ENCODE measurements at places on chromosomes 7 and 10.

GRCh38 chr10:73644767-73645166, 3.5 kb upstream of the MYOZ1 start:
- DNase-seq: no peak

DNA sequence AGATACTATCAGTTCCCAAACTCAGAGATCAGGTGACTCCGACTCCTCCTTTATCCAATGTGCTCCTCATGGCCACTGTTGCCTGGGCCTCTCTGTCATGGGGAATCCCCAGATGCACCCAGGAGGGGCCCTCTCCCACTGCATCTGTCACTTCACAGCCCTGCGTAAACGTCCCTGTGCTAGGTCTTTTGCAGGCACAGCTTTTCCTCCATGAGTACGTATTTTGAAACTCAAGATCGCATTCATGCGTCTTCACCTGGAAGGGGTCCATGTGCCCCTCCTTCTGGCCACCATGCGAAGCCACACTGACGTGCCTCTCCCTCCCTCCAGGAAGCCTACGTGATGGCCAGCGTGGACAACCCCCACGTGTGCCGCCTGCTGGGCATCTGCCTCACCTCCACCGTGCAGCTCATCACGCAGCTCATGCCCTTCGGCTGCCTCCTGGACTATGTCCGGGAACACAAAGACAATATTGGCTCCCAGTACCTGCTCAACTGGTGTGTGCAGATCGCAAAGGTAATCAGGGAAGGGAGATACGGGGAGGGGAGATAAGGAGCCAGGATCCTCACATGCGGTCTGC, 162.2 kb downstream of the EGFR start:
- DNase-seq: peak; percentile 98

DNA sequence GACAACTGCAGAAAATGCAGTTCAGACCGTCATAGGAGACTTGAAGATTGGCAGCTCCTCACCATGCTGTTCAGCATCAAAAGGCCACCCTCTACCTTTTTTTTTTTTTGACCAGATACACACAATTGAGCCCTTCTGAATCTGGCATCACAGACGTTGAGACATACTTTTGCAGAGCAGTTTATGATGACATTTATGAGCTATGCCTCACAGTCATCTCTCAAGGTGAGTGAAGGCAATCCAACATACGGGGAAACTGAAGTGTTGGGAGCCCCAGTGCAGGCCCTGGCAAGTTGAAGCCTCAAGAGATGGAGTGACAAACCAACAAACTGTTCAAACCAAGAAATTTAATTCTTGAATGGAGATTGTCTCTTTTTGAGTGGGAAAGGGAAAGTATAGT, 83.6 kb upstream of the DLX6 start:
- no peak for DNase-seq

DNA sequence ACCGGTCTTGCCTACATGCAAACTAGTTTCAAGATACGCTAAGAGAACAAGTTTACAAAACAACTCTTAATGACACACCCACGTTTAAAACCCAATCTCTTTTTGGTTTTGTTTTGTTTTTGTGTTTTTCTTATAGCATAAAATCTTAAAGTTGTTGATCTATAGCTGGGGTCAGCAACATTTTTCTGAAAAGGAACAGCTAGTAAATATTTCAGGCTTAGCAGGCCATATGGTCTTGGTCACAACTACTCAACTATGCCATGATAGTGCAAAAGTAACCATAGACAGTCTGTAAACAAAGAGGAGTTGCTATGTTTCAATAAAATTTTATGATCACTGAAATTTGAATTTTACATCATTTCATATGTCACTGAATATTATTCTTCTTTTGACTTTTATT, 327.4 kb downstream of the AGMO start:
- no peak for DNase-seq

GRCh38 chr7:55181762-55182161, 162.9 kb downstream of the EGFR start:
- DNase-seq: no peak

DNA sequence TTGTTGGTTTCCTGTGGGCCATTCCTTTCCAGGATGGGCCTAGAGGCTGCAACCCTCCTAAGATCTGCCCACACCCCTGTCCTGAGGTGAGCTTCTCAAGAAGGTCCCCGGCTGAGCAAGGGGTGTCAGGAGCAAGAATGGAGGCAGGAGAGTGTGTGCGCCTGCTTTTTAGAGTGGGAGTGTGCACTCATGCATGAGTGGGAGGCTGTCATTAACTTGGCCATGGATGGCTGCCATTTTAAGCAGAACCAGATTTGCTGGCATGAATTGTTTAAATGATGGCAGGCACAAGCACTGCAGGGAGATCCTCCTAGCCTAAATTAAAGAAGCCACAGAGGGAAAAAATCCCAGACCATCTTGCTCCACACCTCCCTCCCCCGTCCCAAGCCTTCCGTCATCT, 2.9 kb upstream of the SGPL1 start:
- no peak for DNase-seq

DNA sequence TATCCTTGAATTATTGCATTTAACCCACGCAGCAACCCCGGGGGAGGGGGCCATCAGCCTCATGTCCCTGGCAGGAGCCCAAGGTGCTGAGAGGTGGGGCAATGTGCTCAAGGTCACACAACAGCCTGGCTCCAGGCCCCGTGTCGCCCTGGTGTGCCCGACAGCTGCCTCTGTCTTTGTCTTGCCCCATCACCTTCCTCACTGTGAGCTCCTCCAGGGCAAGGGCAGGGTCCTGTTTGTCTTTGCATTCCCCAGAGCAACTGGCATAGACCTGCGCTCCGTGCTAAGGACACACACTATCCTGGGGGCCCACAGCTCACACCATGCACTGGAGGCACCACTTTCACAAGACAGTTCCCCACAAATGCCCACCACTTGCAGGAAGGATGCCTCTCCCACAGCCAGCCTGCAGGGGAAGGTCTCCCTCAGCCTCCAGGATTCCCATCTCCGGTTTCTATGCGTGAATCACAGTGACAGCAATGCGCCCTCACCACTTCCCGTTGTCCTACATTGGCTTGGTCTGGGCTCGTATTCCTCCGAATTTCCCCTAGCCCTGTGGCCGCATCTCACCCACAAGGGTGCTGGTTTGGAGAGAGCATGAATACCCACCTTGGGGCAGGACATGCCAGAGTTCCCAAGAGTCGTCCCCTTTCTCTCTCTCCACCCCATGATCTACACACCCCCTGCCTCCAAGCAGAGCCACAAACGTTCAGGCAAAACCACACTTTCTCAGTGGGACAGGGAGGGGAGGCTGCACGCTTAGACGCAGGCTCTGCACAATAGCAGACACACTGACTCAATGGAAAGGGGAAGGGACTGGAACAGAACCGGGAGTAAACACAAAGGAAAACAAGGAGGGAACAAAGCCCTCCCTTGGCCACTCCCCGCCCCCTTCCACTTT, 10.3 kb downstream of the ITPRIP start:
- no peak for DNase-seq

- no peak for DNase-seq
Observed at GRCh38 chr7:158328376-158329013, 259.1 kb downstream of the PTPRN2 start.

DNA sequence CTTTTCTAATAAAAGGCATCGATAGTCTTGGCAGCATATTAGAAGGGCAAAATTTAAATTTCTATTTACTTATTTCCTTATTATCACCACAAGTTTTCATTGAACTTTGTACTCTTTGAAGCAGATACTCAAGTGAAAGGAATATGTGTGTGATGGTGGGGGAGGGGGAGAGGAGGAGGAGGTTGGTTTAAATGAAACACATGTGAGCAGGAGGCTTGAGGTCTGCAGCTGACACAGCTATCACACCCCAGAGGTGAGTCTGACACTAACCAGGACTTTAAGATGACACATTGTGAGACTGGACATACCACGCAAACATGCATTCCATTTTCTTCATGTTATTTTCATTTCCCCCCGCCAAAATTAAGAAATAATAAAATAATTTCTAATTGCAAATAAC, 63.3 kb downstream of the CTTNBP2 start:
- DNase-seq: no peak

DNA sequence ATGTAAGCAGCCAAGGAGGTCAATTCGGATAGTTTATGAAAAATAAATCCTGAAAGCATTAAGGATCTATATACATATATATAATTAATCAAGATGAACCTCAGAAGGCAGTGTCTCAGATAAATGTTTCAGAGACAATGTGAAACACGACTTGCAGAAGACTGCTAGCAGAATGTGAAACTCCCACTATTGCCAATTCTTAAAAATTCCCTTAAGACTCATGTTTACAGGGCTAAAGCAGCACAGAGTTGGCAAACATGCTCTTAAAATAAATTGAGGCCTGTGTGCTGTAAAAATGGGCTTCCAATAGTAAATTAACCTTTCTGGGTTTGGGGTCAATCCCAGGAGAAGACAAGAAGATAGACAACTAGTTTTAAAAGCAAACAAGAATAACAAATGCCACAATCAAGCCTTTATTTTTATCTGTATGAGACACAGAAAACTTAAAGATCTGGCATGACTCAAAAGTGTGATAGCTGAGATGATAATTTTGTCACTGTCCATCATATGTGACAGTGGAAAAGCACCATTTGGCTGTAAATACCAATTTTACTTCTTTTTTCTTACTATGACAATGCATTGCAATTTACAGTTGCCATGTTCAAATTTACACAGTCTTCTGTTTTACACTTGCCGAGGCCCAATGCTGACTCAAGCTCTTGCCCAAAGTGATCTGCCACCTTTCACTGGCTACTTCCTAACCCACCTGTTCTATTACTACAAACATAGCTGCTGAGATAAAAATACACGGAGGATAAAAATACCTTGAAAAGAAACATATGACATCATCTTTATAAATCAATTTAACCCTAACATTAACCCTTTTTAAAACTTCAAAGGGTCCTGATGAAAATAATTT, 78.6 kb downstream of the CHCHD3 start:
- DNase-seq: no peak

GRCh38 chr10:116364868-116365267, 40.6 kb downstream of the CCDC172 start:
- no peak for DNase-seq

DNA sequence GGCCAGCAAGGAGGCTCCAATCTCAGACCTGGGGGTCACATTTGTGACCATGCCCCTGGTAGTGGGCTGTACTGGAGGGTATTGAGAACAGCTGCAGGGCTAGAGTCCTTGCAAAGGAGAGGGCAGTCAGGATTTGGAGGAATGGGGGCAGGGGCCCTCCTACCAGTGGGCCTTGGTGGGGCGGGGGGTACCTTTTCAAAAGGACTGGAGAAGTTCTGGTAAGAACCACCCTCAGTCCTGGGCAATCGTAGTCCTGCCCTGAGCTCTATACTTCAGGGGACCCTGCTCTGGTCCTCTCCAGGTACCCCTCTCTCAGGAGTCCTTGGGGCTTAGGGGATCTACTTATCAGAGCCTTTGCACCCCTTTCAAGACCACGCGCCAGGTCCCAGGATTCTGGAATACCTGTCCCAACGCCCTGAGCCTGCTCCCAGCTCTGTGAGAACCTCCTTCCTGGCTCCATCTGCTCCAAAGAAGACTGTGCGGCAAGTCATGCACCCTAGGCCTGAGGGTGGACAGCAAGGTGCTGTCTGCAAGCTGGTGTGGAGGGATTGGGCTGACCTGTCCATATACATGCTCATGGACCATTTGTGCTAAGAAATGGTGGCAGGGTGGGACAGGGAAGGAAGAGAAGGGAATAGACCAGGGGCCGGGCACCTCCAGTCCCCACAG, 134.1 kb upstream of the EEPD1 start:
- no peak for DNase-seq

DNA sequence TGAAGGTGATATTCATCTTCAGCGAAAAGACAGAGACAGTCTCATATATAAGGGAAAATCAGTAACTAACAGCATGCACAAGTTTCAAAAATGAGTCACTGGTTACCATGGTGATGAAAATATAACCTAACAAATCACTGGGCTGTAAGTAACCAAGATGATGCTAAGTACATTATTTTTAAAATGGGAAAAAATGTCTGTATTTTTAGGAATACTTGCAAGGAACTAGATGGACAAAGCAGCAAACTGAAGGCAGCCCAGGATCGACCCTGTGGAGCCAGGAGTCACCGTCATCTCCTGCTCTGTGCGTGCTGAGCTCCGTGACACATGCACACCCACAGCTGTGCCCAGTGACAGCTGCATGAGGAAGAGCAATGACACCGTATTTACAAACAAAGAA, 137.3 kb downstream of the ELMO1 start:
- no peak for DNase-seq

DNA sequence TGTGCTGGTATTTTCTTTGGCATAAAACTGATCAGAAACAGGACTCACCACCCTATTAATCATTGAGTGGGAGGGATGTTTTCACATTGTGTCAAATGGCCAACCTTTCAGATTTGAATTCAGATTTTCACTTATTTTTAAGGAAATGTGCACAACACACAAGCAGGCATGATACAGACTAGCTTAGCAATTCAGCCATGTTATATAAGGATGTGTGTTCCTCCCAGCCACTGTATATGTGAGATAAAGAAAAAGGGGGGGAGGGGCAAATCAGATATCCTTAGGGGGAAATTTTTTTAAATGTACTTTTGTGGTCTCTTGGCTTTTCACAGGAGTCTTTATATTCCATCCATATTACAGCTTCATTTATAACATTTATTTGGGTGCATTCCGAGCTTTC, 3.1 kb downstream of the GAD2 start:
- DNase-seq: no peak

DNA sequence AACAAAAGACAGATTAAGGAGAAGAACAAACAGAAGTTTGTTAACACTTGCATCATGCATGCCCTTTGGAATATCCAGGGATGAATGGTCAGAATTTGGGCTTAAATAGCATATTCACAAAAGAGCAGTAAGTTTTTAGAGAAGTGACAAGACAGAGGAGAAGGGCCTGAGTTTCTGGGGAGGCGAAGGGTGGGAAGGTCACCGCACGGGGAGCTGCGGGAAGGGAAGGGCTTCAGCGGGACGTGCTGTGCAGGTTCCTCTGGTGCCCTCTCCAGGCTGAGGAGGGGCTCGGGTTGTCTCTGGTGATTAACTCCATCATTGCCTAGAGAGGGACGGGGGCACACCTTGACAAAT, 10.4 kb upstream of the ZNF22 start:
- no peak for DNase-seq

DNA sequence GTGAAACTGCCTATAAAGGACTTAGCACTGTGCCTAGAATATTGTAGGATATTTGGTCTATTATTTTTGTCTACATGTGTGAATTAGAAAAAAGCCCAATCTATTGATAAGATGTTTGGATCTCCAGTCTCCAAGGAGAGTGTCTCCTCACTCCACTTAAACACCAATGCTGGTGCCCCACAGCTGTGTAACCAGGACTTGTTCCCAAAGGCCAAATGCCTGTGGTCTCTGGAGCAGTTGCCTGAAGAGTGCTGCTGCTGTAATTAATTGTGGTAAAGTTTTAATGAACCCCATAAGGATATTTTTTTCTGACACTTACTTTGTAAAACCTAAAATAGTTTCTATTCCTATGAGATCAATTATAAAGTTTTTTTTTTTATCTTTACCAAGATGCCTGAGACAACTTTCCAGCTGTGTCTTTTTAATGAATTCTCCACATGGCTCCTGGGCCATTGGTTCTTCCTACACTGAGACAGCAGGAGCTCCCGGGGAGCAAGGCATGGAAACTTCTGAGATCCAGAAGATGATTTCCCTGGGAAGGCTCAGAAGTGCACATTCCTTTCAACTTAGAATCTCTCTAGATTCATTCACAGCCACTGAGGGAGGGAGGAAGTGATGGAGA, 11.2 kb upstream of the OR2A5 start:
- no peak for DNase-seq

All from LNCaP clone FGC (cell line).